ENCODE measurements at places on chromosomes 5 and 9.

DNA sequence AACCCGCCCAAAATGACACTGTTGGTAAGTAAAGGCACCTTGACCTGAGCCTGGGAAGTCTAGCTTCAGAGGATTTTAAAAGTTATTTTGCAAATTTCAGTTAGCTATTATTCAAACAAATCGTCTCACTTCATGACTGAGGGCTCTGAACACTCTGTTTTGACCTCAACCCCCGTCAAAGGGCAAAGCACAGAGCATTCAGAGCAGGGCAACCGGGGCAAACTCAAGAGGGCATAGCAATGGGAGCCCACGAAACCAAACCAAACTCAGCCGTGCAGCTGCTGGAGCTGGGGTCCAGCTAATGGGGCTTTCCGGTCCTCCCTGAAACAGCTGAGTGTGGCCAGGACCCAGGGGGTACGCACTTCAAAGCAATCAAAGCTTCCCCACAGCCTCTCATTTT lies 1.6 kb downstream of the C9 start:
- no peaks in the 10 kb centered on the region for H3K4me1 ChIP-seq
- no peak for DNase-seq
- H3K4me3 ChIP-seq: no peak overlapping the region
- H3K27ac ChIP-seq: no peak overlapping the region
- no peaks in the 10 kb centered on the region for H3K36me3 ChIP-seq

- H3K4me1 ChIP-seq: no peaks in the 10 kb centered on the region
- H3K27ac ChIP-seq: no peak overlapping the region
- no peak for DNase-seq
- H3K4me3 ChIP-seq: no peak overlapping the region
These were observed 314.1 kb downstream of the CETN3 start for GRCh38 chr5:90095292-90096060.

DNA sequence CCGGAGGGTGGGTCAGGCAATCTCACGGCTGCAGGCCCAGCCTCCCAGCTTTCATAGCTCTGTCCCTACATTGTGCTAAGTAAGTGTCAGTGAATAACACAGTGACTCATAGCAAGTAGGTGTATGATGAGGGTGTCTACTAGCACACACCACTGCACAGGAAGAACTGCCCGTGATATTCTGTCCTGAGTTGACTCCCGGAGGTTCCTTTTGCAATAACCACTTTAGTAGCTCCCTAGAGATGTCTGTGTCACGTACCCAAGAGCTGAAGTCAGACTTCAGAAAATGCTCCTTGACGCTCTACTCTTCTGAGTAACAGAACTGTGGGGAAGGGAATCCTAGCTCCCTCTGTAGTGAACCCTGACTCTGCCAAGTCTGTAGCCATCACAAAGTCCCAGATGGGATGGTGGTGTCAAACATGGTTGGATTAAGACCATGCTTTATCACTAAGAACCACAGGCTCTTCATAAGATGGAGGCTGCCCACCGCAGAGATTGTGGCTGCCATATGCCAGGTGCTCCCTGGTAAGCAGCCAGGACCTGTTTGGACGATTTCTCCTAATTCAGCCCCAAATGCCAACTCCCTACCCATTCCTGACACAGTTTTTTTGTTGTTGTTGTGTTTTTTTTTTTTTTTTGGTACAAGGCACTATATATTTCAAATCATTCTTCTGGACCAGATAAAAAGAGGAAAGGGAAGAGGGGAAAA lies 352.6 kb upstream of the PANK3 start:
- H3K4me3 ChIP-seq: no peak overlapping the region
- H3K4me1 ChIP-seq: no peaks in the 10 kb centered on the region
- H3K36me3 ChIP-seq: no peaks in the 10 kb centered on the region
- no peaks in the 10 kb centered on the region for H3K27me3 ChIP-seq
- H3K27ac ChIP-seq: no peak overlapping the region

DNA sequence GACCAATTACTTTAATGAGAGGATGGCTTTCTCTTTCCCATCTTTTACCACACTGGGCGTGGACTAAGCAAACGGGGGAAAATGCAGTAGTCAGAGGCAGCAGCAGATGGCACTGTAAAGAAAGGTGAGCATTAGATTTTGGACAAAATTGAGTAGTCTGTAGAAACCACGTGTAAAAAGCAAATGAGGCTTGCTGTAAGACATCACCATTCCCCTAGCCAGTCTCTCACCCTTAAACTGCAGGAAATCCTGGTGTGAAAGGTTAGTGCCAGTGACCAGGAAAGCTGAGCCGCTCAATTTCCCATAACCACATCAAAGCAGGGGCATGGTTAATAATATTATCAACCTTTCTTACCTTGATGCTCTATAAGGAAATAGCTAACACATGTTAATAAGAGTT lies 31.8 kb downstream of the SPATA31C2 start:
- no peaks in the 10 kb centered on the region for H3K4me1 ChIP-seq
- peak; percentile 68 for DNase-seq
- no peaks in the 10 kb centered on the region for H3K36me3 ChIP-seq
- no peak overlapping the region for H3K27ac ChIP-seq
- no peaks in the 10 kb centered on the region for H3K27me3 ChIP-seq

DNA sequence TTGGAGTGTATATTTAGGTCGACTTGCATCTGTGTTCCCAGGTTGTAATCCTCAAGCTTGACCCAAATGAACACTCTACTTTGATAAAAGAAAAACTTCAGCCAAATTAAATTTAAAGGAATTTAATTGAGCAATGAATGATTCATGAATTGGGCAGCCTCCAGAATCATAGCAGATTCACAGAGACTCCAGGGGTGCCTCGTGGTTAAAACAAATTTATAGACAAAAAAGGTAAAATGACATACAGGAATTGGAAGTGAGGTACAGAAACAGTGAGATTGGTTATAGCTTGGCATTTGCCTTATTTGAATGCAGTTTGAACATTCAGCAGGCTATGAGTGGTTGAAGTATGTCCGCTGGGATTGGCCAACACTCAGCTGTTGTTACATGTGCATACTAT lies 21.6 kb upstream of the SPATA31D4 start:
- no peaks in the 10 kb centered on the region for H3K4me1 ChIP-seq
- no peak overlapping the region for H3K27ac ChIP-seq
- H3K27me3 ChIP-seq: no peaks in the 10 kb centered on the region

DNA sequence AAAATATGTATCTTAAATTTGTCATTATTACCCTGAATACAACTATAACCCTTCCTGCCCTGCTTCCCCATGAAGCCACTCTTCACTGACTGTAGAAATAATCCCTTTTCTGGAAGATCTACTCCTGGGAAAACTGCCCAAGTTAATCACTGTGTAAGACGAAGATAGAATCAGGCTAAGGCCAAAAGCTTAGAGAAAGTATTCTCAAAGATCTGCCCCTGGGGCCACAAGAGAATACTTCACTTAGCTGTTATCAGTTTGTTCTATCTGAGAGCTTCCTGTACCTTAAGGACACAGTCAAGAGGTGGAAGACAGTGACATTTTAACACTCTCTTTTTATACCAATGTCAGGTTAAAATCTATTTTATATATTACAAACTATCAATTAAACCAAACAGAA lies 33.8 kb downstream of the RNF145 start:
- H3K36me3 ChIP-seq: peaks cover 1% of the 10 kb centered on the region
- H3K27ac ChIP-seq: peak overlapping the region; percentile 33

DNA sequence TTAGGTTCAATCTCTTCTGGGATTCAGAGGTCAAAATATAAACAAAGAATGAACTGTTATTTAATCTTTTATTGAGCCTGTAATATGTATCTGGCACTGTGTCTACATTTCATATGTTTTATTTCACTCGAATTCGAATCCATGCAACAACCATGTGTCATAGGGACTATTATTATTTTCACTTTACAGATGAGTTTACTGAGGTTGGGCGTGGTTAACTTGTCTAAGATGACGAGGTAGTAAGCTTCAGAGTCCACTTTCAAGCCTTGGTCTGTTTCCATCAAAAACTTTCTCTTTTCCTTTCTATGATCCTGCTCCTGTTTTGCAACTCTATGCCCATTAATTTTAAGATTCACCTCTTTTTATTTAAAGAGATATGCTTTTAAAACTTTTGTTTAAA lies 55.2 kb upstream of the DMAC1 start:
- no peak overlapping the region for H3K27ac ChIP-seq
- no peak for DNase-seq
- no peak overlapping the region for H3K4me3 ChIP-seq
- H3K36me3 ChIP-seq: no peaks in the 10 kb centered on the region
- no peaks in the 10 kb centered on the region for H3K27me3 ChIP-seq

DNA sequence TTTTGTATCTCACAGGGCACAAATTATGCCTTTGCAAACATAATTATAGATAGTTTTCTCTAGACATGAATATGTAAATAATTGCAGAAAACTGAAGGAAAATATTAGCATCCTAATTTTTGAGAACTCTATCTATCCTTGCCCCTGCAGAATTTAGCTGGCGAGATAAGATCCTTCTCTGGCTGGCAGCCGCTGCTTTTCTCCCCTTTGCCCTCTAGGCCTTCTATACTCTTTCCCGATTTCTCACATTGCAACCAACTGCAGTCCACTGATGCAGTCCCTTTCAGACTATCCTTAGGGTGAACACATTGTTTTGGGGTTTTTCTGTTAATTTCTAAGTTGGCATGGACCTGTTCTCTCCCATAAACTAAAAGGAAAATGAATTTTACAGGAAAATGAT lies 91.3 kb downstream of the CD180 start:
- H3K36me3 ChIP-seq: peaks cover 9% of the 10 kb centered on the region
- H3K27me3 ChIP-seq: no peaks in the 10 kb centered on the region
- H3K27ac ChIP-seq: no peak overlapping the region
- no peak for DNase-seq
- peaks cover 6% of the 10 kb centered on the region for H3K4me1 ChIP-seq

GRCh38 chr9:134933076-134933659 lies 15.5 kb upstream of the FCN1 start:
- H3K36me3 ChIP-seq: no peaks in the 10 kb centered on the region
- no peak overlapping the region for H3K27ac ChIP-seq
- peaks cover 16% of the 10 kb centered on the region for H3K27me3 ChIP-seq
- no peak for DNase-seq
- no peaks in the 10 kb centered on the region for H3K4me1 ChIP-seq
- no peak overlapping the region for H3K4me3 ChIP-seq

- no peak for DNase-seq
- H3K27me3 ChIP-seq: peaks cover 5% of the 10 kb centered on the region
- H3K36me3 ChIP-seq: no peaks in the 10 kb centered on the region
- no peaks in the 10 kb centered on the region for H3K4me1 ChIP-seq
- no peak overlapping the region for H3K27ac ChIP-seq
- H3K4me3 ChIP-seq: no peak overlapping the region
These were observed 11.2 kb downstream of the FAM240B start for GRCh38 chr9:38708759-38709158.

DNA sequence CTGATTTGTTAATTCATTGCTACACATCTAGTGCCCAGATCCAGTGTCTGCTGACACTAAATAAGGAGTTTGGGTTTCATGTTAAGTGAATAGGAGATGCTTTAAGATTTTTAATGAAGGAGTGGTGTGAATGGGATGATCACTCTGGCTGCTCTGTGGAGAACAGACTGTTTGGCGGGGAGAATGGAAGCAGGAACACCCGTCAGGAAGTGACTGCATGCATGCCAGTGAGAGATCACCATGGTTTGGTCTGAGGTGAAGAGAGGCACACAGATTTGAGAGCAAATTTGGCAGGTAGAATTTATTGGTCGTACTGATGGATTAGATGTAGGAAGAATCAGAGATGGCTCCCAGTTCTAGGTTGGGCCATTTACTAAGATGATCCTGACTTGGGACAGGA lies 19.8 kb downstream of the ATP6V0E1 start:
- no peaks in the 10 kb centered on the region for H3K27me3 ChIP-seq
- H3K4me3 ChIP-seq: no peak overlapping the region
- no peak overlapping the region for H3K27ac ChIP-seq
- H3K4me1 ChIP-seq: peaks cover 10% of the 10 kb centered on the region
- no peak for DNase-seq

DNA sequence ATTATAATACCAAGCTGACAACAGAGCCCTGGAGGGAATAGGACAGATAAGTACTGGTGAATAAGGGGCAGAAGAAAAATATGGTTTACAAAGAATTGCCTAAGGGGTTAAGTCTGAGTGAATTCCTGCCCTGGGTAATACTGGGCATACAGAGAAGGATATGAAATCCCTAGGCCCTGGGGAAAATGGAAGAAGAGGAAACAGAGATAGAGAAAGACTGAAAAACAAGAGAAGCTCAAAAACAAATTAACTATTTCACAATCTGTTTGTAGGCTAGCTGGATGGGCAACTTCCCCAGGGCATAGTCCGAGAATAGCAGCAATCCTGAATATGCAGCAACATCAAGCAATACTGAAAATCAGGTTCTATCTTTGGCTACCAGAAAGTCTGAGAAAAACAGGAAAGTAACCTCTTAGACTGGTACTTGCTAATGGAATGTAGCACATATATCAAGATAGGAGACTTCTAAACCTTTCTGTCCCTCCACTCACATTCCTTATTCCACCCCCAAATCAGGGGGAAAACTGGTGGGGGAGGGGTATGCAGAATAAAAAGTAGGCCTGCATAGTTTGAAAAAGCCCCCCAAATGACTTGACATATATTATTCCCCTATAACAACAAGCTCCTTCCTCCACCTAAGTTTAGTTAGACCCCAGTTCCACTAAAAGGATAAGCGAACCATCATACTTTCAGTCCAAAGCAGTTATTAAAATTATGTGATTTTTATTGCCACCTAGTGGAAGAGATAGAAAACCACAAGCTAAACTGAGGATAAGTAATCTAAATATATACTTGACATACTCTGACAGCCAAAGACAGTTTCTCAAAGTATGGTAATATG lies 20.6 kb downstream of the SLC38A9 start:
- H3K4me1 ChIP-seq: no peaks in the 10 kb centered on the region
- peak; percentile 84 for DNase-seq
- no peaks in the 10 kb centered on the region for H3K27me3 ChIP-seq

DNA sequence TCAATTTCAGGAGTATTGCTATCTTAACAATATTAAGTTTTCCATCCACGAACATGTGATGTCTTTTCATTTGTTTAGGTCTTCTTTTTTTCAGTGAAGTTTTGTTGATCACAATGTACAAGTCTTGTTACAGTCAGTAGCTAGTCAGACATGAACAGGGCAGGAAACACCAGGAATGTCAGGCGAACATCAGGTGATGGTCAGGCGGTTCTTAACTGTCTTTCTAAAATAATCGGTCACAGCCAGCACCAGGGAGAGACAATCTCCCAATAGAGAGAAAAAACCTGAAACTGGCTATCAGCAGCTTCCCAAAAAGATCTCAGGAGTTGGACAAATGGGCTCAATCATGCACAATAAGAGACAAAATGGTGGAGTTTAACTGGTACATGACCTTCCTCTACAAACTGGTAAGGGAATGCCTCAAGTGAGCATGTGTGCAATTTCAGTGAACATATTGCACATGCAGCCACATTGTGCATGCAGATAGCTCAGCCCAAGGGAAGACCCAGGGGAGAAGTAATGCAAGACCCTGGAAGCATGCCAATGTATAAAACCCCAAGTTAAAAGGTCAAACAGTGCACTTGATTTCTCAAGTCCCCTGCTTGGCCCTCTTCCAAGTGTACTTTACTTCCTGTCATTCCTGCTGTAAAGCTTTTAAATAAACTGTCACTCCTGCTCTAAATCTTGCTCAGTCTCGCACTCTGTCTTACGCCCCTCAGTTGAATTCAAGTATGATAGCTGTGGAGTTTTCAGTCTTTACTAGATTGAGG lies 176.1 kb upstream of the RASEF start:
- no peaks in the 10 kb centered on the region for H3K36me3 ChIP-seq
- no peak overlapping the region for H3K27ac ChIP-seq
- DNase-seq: peak; percentile 21

GRCh38 chr5:15577132-15577531 lies 77.2 kb downstream of the FBXL7 start:
- H3K4me3 ChIP-seq: no peak overlapping the region
- no peak for DNase-seq
- no peaks in the 10 kb centered on the region for H3K36me3 ChIP-seq
- H3K27ac ChIP-seq: no peak overlapping the region
- H3K4me1 ChIP-seq: no peaks in the 10 kb centered on the region
